Hematopoietic multipotent progenitor cell treated with erythropoietin and hydrocortisone succinate and interleukin-3 and kit ligand, for 8 days (in vitro differentiated cells): ENCODE measurements at places on chromosomes 1 and 21.

DNA sequence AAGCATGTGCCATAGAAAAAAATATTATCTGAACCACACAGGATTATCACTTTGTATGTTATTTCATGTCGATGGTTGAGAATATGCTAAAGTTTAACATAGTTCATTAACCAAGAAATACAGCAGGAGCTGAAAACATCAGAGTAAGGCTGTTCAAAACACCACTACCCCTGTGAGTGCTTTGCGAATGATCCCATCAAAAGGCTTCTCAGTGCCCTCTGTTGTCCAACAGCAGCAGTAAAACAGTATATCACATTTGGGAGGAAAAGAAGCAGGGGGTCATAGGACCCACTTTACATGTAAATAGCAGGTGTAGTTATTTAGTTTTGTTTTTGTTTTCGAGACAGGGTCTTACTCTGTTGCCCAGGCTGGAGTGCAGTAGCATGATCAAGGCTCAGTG is 289.4 kb upstream of the FMN2 start:
- DNase-seq = no peak

GRCh38 chr1:38198621-38199020 is 152.0 kb upstream of the POU3F1 start:
- DNase-seq = no peak

- DNase-seq = no peak
Observed at GRCh38 chr1:164562061-164562460, 3.1 kb downstream of the PBX1 start.

- peak; percentile 25 for DNase-seq
Observed at GRCh38 chr1:39398278-39399021, 93.0 kb upstream of the BMP8A start.

DNA sequence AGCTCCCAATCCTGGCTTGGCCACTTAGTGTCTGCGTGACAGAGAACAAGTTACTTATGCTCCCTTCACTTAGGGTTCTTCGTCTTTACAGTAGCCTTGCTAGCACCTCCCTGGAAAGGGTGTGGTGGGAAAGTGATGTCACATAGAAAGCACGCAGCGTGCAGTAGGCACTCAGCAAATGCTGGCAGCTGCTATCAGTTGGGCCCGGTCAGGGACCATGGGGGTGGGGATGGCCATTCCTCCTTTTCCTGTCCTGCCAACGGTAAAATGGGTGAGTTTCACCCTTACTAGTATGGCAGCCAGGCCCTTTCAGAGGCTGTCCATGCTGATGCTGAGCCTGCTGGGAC is 6.2 kb upstream of the KCNA10 start:
- no peak for DNase-seq

- DNase-seq = no peak
Observed at GRCh38 chr21:41598561-41599431, 90.8 kb upstream of the TMPRSS2 start.

DNA sequence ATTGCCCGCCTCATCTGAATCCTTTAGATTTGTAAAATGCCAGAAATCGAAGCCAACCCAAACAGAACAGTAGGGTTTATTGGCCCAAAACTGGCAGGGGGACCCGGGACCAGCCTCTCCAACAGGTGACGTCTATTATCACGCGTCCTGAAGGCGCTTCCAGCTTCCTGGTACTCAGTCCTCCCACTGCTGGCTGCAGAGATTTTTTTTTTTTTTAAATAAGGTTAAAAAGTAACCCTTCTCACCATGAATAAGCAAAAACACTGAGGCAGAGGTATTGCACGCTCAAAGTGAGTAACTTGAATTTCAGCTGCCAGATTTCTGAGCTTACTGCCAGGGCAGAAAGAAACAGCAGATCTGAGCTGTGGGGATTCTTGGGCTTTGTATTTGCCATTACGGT is 54.4 kb upstream of the GCLM start:
- no peak for DNase-seq

DNA sequence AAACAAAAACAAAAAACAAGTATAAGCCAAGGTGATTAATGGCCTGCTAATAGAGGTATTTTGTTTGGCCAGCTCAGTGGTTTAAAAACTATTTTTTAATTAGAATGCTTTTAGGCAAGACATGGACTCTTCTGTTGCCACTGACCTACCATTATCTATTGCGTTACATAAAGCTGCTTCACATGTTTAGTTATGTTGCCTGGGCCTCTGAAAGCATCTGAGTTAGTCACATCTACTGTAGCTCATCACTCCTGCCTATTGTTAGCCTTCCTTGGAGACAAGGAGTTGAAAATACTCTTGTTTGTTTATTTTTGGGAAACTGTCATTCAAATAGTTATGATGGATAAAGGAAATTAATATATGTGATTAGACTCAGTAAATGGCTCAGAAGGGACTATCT is 14.3 kb downstream of the DNAJB4 start:
- DNase-seq = no peak

- no peak for DNase-seq
Observed at GRCh38 chr1:6210591-6211355, 4.9 kb downstream of the RNF207 start.

DNA sequence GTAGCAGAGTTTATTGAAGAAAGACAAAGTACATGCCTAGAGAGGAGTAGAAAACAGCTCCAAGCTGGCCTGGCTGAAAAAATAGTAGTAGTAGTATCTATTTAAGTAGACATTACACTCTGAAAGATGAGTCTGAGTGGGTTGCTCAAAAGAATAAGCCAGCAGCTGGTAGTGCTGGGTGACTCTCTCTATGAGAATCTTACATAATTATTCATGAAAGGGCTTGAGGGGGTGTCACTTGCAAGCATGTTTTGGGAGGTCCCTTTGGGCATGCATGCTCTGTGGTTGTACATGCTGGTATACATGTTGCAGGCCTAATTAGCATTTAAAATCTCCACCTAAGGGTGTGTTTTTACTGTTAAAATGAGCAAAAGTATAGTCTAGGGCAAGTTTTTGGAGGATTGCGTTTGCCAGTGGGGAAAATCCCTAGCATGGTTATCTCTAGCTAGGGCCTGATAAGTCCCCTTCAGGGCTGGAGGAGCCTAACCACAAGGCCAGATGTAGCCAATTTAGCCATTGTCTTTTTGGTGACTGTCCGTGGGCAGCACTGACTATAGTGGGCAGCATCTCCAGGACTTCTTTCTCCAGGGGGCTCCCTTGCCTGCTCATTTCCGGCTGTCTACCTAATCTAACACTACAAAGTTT is 11.0 kb upstream of the FCGR2A start:
- DNase-seq = peak; percentile 83

GRCh38 chr1:29709704-29710280 is 473.5 kb downstream of the PTPRU start:
- no peak for DNase-seq

DNA sequence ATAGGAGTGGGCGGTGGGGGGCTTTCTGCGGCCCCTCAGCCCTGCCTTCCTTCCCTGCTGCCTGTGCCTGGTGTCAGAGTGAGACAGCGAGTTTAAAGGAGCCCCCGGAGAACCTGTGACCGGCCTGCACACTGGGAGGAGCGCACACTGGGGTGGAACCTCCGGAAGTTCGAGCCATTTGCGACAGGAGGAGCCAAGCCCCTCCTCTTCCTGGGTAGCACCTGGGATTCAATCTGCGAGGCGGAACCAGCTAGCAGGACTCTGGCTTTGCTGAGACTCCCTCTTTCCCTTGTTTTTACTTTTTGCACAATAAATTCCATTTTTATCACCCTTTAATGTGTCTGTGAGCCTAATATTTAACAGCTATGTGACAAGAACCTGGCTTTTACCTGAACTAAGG is 540.6 kb downstream of the NPHP4 start:
- DNase-seq = no peak

DNA sequence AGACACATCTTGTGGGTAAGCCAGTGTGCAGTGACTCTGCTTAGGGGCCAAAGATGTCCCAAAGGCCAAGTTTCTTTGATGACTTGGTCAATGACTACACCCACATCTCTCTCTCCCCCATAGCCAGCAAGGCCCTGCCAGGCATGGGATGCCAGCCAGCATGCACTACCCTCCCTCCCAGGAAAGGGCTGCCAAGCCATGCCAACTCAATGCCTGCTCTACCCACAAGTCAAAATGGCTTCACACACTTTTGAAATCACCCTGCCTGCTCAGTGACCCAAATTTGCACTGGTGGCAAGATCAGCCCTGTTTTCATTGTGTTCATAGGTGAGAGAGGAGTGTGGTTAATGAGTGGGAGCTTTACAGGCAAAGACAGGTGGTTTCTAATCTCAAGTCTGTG is 112.5 kb downstream of the MATN1 start:
- DNase-seq = no peak

DNA sequence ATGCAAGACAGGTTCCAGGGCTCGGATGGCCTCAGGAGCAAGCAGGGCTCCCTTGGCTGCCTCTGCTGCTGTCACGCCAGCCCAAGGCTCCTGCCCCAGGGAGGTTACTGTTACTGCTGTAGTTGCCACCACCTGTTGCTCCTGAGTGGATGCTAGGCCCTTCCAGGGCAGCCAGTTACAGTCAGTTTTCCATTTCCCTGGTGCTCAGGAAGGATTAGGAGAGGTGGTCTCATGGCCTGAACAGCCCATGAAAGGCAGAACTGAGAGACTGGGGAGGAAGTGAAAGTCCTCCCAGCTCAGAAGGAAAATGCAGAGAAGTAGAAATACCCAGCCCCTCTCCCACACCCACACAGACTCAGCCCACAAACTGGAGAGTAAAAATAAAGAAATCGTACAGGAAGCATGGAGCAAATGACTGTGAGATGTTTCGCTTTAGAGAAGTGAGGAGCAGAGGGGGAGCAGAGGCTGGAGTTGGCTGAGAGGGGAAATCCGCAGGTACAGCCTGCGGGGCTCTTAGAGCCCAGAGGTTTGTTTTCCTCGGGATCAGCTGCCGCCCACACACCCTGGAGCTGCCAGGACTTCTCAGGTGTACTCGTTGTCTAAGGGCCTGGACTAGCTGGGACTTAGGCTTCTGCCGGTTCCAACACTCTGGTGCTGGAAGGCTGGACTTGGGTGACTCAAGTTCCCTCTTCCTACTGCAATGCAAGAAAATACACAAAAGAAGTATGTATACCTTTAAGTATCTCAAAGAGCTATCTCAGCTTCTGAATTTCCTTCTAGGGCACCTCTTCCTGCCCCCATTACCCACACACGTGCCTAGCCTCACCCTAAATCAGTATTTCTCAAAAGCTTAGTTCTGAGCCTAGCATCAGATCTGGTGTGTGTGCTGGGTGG is 2.3 kb downstream of the IL6R start:
- DNase-seq = no peak

DNA sequence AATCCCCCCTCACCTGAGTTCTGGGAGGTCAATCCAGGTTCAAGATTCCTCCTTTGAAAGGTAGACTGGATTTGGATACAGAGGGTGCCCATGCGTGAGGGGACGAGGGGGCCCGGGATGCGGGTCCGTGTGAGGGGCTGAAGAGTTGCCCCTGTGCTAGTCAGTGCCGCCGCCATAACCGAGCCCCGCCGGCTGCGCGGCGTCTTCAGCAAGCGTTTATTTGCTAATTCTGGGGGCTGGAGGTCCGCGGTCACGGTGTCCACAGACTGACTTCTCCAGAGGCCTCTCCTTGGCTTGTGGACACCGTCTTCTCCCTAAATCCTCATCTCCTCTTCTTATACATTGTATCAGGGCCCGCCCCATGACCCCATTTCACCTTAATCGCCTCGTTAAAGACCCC is 20.9 kb upstream of the SAMD11 start:
- DNase-seq = no peak

GRCh38 chr1:34529935-34530859 is 224.7 kb upstream of the GJB5 start:
- DNase-seq = no peak

- no peak for DNase-seq
Observed at GRCh38 chr1:72636631-72637030, 354.3 kb upstream of the NEGR1 start.

DNA sequence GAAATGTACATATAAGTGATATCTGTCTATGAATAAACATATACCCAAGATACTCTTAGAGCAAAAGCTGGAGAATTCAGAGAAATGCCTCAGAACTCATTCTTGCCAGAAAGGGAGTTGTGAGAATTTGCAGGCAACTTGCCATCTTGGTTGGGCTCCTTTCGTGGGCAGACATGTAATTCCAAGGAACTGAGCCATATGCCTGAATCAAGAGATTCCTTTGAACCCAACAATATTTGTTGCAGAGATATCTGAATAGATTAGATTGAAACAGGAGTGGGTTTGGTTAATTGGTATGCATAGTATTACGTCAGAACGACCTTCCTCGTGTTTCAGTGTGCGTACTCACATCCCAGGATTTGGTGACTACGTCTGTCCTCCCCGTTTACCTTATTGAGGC is 67.0 kb downstream of the TGFB2 start:
- no peak for DNase-seq

GRCh38 chr1:34715139-34715538 is 39.7 kb upstream of the GJB5 start:
- peak; percentile 1 for DNase-seq

DNA sequence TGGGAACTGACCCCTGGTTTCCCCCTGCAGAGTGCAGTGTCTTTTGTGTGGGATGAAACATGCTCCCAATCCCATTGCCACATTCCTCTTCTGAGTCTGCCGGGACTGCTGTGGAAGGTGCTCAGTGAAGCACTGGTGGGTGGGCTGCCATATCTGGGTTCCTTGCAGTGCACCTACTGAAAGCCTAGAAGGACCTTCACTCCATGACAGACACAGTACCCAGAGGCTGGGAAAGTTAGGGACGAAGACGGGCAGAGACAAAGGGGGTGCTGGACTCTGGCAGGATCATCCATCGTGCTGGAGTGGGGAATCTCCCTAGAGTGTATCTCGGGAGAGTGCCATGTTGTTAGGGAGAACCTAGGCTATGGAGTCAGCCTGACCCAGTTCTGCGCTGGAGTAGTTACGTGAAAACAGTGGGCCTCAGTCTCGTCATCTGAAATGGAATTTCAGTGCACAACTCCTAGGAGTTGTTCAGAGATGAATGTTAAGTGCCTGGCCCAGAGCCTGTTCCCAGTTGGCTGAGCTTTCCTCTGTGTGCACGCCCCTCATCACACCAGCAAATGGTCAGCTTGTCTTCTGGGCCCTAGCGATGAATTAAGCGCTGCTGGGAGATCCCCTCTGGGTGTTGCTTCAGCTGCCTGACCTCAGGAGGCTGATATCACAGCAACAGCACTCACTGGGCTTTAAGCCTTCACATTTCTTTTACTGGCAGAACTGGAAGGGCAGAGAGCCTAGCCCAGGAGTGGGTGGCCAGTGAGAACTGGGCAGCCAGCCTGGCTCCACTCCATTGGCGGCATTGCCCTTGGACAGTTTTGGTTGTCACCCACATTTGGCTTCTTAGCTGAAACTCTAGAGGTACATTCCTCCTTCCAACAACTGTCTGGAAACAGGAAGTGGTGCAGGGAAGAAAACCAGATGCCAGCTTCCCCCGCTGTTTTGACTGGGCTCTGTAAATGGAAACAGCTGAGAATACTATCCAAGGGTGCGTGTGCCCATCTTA is 479.8 kb upstream of the VAMP3 start:
- no peak for DNase-seq

DNA sequence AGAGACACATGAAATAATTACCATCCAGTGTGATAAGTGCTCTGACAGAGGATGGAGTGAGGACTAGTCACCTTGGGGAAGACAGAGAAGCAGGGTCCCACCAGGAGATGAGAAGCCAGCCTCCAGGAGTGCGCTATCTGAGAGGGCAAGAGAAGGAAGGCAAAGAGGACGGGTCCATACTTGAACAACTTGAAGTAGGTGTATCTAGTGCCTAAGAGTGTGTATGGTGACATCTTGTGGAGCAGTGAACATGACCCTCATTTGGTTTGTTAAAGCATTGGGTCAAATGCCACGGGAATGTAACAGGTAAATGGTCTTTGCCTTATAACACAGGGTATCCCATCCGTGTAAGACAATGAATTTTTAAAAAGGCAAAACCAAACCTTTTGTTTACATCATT is 39.8 kb downstream of the MRPL39 start:
- no peak for DNase-seq

GRCh38 chr1:194431121-194431520 is 1244.7 kb upstream of the B3GALT2 start:
- no peak for DNase-seq

GRCh38 chr1:113859478-113860175 is 11.9 kb downstream of the PTPN22 start:
- DNase-seq = peak; percentile 53
